Neuronal stem cell (in vitro differentiated cells): ENCODE measurements at places on chromosomes 16 and 17.

- DNase-seq: no peak
Observed at GRCh38 chr17:76252040-76252954, 12.0 kb upstream of the RNF157 start.

DNA sequence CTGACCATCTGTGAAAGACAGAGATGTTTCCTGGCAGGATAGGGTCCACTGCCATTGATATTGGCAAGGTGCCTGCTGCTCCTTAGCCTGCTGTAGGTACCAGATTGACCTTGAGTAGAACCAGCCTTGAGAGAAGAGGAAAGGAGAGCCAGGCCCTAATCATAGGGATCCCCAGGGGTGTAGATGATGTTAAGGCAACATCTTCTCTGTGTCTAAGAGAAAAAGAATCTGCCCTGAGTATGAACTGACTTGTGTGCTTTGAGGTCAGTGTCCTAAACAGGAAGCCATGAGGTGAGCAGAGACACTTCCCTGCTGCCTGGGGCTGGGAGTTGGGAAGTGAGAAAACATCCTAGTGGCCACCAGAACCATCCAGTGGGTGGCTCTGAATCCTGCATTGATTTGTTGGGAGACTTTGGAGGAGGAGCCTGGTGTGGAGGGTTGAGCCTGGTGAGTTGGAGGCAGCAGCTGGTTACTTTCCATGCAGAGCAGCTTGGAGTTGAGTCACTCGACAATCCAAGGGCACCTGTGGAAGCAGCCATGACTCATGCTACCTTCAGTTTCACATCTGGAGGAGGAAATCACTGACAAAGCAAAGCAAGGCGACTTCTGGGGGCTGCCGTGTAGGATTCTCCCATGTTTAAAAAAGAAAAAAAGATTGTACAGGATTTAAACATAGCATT is 47.8 kb downstream of the BMERB1 start:
- no peak for DNase-seq

GRCh38 chr16:82629441-82630027 is 2.8 kb downstream of the CDH13 start:
- DNase-seq: no peak

DNA sequence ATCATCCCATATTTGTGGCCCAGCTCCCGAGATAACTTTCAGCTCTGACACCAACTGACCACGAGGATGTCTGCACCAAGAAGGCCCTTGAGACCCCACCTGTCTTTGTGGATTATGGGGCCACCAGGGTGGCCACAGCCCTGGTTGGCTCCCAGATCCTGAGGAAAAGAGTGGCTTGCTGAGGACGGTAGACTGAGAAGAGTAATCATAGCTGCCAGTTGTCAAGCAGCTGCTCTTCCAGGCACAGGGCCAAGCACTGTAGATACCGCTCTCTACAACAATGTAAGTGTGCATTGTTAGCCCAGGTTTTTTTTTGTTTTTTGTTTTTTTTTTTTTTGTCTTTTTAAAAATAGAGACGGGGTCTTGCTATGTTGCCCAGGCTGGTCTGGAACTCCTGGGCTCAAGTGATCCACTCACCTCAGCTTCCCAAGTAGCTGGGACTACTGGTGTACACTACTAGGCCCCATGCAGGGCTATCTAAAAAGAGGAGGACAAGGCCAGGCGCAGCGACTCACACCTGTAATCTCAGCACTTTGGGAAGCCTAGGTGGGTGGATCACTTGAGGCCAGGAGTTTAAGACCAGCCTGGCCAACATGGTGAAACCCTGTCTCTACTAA is 9.6 kb downstream of the ZNF205 start:
- no peak for DNase-seq

- peak; percentile 64 for DNase-seq
Observed at GRCh38 chr16:77212741-77213541, 13.7 kb downstream of the SYCE1L start.

- no peak for DNase-seq
Observed at GRCh38 chr17:67617304-67617899, 100.3 kb upstream of the NOL11 start.

GRCh38 chr17:17515934-17516930 is 20.0 kb upstream of the RASD1 start:
- DNase-seq: no peak

DNA sequence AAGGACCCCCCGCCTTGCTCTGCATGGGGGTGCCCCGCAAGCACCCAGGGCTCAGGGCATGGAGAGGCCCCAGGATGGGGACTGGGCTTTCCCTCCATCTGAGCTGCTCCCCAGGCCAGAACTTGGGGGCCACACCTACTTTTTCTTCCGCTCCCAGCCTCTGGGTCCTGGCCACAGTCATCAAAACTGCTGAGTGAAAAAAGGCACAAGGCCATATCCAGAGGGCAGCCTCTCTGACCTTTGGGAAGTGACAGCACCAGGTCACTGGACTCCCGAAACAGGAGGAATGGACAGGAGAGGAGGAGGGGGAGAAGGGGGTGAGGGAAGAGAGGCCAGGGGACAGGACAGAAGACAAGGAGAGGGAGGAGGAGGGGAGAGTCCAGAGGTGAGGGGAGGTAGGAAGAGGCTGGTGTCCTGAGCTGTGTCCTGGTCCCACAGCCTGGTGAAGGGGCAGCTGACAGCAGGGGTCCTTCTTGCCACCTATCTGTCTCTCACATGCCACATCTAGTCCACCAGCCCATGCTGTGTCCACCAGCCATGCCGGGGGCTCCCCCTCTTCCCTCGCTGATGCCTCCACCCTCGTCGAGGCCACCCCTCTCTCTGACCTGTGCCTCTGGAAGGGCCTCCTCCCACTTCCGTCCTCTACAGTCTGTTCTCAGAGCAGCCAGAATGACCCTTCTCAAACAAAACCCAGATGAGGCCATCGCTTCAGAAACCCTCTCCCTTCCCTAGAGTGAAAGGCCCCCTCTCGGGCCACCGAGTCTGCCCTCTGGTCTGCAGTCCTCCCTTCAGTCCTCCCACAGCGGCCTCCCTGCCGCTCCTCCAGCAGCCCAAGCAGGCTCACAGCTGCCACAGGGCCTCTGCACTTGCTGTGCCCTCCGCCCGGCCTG is 73.9 kb upstream of the TOB1 start:
- no peak for DNase-seq

DNA sequence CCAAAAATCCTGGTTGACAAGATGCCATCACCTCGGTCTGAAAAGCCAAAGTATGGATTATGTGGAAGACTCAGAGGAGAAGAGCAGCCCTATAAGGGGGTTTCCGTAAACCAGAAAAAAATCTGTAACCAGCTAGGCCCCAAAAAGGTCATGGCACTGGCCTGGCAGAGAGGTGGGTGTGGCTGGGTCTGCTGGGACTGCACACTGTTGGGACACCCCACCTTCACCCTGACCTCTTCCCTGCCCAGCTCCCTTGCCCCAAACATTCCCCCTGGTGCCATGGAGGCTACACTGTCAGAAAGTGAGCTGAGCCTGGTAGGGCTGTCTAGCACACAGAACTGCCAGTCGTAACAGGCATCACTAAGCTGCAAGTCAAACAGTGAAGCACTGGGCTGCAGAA is 6.5 kb downstream of the SLC47A2 start:
- DNase-seq: no peak

GRCh38 chr17:47695429-47696376 is 1.7 kb downstream of the TBKBP1 start:
- no peak for DNase-seq

GRCh38 chr17:31858642-31859486 is at the start of gene COPRS:
TSS of gene COPRS (minus strand) at chr17:31859244. CDS start at chr17:31859199, 45 bp downstream.
- DNase-seq: peak; percentile 83

DNA sequence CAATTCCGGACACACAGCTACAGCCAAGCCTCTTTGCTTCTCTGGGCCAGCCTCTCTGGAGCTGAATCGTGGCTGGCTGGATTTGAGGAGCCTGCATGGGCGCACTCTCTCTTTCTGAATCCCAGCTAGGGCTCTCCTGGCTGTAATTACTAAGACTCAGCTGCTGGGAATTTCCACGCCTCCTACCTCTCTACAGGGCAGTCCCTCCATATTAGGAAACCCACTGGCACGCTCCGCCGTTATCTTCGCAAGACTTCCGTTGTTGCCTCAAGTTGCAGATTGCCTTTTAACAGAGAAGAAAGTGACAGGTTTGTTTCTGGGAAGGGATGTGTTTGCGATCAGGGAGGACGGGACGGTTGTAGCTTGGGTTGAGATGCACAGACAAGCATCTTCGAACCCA is 188.4 kb upstream of the NLRP1 start:
- DNase-seq: no peak

GRCh38 chr17:36055921-36056520 is 8.1 kb upstream of the CCL18 start:
- DNase-seq: no peak

- DNase-seq: no peak
Observed at GRCh38 chr16:55955424-55955823, 80.3 kb upstream of the CES5A start.

GRCh38 chr17:70271672-70272071 is 102.3 kb downstream of the KCNJ2 start:
- no peak for DNase-seq

DNA sequence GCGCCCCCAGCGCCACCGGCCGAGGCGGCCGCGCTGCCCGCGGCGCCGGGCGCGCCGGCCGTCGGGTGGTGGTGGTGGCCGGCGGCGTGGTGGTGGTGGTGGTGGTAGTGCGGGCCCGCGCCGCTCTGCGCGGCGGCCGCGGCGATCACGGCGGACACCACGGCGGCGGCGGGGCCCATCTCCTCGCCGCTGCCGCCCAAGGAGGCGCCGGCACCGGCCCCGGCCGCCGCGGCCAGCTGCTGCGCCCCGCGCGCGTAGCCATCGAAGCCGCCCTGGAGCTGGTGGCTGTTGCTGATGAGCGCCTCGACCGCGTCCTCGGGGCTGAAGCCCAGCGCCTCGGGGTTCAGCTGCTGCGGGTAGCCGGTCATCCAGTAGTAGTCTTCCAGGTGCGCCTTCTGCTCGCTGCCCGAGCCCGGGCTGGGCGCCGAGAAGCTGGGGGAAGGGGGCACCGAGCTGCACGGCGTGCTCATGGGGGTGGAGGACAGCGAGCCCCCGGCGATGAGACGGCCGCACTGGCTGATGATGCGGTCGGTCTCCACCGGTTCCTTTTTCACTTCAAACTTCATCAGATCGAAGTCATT is 1.2 kb downstream of the MAF start:
- DNase-seq: no peak

DNA sequence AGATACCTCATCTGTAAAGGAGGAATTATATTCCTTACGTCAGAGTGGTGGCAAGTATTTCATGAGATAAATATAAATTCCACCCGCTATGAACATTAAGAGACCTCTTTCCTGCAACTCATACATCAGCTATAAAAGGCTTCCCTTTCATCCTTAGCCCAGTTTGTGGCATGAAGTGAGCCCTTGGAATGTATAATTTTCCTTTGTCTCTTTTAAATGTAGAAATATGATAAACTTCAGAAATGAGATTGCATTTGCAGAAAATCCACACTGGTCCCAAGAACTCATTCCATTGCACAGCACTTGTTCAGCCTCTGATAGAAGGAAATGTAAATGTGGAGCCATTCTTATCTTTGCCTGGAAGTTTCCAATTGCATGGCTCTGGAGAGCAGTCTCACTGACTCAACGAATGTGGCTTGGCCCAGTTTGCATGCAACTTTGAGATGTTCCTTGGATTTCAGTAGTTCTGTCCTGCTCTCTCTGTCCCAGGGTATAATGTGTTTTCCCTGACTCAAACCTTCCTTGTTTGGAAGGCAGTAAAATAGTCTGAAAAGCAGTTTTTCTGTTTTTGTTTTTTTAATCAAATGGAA is 746.4 kb downstream of the CDH11 start:
- no peak for DNase-seq

DNA sequence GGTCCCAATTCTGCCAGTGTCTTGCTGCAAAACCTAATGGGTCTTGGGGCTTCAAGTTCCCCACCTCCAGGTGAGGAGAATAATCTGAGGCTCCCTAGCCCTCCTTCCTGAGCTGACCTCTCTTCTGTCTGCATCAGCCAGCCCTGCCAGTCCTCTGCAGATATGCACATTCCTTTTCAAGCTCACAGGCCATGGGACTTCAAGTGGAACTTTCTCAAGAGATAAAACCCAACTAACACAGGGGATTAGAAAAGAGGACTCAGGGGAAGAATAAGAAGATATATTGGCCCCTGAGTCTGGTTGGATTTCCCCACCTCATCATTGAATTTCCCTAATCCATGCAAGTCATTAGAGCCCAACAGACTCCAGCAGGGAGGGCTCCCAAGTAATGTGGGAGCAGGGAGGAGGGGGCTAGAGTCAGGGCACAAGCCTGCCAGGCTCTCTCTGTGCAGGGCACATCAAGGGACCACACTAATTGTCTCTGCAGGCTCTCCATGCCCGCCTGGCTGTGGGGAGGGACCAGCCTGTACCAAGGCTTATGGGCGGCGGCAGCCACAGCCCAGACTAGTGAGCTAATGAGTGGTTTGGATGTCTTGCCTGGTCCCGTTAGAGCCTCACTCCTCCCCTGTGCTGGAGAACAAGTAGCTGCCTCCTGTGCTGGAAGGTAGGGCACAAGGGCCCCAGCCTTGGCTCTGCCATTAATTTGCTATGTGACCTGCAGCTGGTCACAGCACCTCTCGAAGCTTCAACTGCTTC is 1.2 kb downstream of the KRT14 start:
- DNase-seq: no peak

- no peak for DNase-seq
Observed at GRCh38 chr17:75124041-75124818, 7.3 kb downstream of the NT5C start.

DNA sequence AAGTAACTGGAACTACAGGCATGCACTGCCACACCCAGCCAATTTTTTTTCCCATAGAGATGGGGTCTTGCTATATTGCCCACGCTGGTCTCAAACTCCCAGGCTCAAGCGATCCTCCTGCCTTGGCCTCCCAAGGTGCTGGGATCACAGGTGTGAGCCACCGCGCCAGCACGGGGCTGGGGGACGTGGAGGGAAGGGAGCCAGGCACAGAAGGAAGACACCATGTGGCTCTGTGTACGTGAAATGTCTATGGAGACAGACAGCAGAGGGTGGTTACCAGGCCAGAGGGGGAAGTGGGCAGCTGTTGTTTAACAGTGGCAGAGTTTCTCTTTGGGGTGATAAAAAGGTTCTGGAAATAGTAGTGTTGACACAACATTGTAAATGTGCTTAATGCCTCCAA is 4.6 kb upstream of the PIEZO1 start:
- no peak for DNase-seq

DNA sequence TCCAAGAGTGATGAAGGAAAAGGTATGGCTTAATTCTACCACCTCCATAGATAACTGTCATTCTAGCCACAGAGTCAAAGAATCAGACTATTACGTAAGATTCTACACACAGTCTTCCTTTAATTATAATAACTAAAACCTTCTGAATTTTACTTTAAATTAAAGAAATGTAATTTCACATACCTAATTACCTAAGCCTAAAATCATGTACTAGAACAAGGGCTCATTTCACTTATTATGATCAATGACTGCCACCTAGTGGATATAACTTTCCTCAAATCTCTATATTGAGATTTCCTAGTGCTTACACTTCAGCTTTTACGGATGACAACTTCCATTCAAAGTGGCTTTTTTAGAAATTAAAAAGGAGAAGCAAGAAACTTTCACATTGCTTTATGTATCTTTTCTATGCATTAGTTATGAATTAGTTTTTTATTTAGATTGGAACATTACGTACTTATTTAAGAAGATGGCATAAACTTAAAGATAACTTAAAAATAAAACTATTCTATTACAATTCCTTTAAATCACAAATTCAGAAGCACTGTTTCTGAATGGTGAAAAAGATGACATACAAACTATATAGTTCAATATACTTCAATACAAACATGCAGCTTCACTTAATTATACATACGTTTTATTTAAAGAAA is 18.2 kb upstream of the ABCA10 start:
- DNase-seq: peak; percentile 31
